A172 (cell line): ENCODE measurements at places on chromosomes 7 and 10.

GRCh38 chr7:105808703-105809590, 67.5 kb downstream of the ATXN7L1 start:
- DNase-seq = peak; percentile 62

GRCh38 chr10:12196531-12197211, 683 bp downstream of the CDC123 start:
- DNase-seq = no peak

DNA sequence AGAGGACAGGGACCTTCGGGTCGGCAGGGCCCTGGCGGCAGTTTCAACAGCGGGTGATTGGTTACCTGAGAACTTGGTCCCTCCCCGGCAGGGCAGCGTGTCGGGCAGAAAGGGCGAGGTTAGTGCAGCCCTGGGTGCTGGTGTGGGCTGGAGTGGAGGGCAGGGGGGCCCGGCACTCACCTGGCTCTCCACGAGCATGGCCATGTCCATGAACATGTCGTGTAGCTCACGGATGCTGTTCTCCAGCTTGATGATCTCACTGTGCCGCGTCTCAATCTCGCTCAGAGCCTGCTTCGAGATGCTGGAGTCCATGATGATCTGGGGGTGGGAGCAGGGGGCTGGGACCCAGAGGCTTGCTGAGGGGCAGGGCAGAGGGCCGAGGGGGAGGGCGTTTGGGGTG, 16.8 kb downstream of the STX1A start:
- no peak for DNase-seq

DNA sequence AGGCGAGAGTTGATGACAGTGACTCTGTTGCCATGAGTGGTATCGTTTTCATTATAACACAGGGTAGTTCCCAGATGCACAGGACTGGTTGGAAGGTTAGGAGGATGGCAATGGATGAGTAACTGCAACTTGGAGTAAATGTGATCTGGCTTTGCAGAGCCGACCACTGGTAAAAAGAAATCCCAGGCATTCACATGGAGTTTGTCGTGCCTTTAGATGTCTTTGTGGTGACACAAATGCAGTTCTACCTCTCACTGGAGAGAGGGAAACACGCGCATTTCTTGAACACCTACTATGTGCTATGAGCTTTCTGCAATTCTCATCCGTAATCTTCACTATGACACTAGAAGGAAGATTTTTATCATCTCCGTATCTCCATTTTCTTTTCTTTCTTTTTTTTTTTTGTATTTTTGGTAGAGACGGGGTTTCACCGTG, 1.7 kb upstream of the MNX1 start:
- DNase-seq = no peak

- no peak for DNase-seq
Measured at GRCh38 chr10:90161-90560, 41.1 kb upstream of the TUBB8 start.

- DNase-seq = no peak
Measured at GRCh38 chr10:132668048-132668394, 117.9 kb downstream of the NKX6-2 start.

- DNase-seq = no peak
Measured at GRCh38 chr7:67343572-67343971, 346.9 kb downstream of the TYW1 start.

DNA sequence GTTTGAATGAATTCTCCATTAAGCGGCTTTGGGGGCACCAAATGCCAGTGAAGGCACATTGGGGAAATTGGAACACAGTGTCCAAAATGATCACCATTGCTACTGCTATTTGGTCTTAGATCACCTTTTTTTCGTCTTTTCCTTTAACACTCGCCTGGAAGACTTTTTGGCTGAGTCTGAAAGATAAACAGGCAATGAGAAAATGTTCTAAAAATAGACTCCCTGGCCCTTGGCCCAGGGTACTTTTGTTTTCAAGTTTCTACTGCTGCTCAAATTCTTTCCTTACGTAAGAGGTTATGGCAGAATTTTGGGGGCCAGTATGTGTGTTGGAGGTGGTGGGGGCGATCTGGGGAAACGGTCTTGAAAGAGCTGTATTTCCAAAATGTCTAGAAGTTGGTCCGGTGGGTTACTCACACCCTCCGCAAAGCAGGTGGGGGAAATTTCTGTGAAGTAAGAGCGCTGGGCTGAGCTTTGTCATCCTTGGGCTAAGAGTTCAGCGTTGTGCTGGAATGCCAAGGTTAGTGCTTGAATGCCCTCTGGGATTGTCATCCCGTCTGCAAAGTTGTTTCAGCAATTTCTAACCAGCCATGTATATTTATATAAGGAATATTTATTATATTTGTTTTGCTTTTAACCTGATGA, 1.3 kb upstream of the ITPRIP start:
- DNase-seq = peak; percentile 71

DNA sequence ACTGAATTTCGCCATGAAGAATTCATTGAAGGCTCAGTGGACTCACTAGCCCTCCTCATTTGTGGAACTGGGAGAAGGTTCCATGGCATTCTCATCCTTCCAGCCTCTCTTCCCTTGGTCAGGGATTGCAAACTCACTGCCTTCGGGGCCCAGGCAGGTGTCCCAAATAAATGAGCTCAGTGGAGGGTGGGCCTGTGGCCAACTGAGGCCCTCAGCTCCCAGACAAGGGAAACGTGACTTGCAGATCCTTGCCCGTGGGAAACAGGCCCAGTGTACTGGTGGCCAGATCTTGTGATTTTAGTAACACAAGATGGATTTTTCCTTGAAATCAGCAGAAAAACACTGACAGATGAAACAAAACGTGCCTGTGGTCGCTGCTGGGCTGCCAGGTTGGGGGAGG, 168.7 kb upstream of the CTBP2 start:
- DNase-seq = no peak

GRCh38 chr10:4355350-4355749, 470.7 kb upstream of the AKR1E2 start:
- no peak for DNase-seq

- no peak for DNase-seq
Measured at GRCh38 chr7:92485974-92486373, 8.2 kb upstream of the ERVW-1 start.
